COR-L47 (cell line): ENCODE measurements at places on chromosomes 2 and 18.

- DNase-seq, result no peak
These were observed 113.6 kb downstream of the DIS3L2 start for GRCh38 chr2:232075080-232075479.

DNA sequence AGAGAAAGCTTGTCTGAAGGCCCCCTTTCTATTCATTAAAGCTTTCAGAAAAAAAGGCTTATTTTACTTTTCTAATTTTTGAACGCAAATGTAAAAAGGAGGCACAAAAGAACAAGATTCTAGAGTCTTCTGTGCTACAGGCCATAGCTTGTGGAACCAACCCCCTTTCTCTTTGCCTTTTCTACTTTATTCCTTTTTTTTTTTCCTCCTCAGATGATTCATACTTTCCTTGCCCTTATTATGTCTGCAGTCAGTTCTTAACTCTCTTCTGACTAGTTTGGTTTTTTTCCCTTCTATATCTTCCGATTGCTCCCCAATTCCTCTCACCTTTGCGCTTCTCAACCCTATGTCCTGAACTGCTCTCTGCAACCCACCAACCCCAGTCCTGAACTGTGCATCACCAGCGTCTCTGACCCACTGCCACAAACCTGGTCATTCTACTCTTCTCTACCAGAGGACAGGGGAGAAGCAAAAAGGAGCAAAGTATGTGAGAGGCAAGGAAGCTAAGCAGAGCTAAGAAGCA, 56.9 kb upstream of the WIPF1 start:
- no peak for DNase-seq

DNA sequence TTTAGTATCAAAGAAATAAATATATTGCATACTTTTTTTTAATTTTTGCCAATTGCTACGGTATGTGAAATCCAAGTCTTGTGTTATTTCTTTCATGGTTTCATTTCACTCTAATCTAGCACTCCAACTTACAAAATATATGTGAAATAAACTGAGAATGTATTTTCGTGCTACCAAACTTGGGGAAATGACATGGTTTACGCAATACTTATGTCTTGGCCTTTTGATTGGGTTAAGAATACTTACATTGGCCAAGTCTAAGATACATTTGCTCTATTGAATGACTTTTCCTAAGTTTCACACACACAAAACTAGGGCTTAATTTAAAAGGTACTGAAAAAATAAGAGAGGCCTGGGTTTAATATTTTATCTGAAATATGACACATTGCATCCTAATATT, 80.5 kb downstream of the VRK2 start:
- no peak for DNase-seq

GRCh38 chr18:63753676-63754075, 21.5 kb upstream of the SERPINB7 start:
- no peak for DNase-seq
